ENCODE measurements at places on chromosomes 13 and 19.

- no peak for DNase-seq
Observed at GRCh38 chr19:34310494-34310981, 54.5 kb upstream of the GPI start.

DNA sequence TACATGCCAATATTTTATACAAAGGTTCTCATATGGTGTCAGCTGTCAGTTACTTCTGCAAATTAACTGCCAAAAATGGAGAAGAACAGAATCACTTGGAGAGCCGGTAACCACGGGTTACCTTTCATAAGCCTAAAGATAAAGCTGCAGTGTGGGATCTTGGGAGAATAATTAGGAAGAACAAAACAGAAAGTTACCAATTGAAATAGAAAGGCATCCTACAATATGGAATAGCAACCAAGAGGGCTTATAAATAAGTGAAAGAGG lies 74.2 kb downstream of the TSHZ3 start:
- no peak for DNase-seq

DNA sequence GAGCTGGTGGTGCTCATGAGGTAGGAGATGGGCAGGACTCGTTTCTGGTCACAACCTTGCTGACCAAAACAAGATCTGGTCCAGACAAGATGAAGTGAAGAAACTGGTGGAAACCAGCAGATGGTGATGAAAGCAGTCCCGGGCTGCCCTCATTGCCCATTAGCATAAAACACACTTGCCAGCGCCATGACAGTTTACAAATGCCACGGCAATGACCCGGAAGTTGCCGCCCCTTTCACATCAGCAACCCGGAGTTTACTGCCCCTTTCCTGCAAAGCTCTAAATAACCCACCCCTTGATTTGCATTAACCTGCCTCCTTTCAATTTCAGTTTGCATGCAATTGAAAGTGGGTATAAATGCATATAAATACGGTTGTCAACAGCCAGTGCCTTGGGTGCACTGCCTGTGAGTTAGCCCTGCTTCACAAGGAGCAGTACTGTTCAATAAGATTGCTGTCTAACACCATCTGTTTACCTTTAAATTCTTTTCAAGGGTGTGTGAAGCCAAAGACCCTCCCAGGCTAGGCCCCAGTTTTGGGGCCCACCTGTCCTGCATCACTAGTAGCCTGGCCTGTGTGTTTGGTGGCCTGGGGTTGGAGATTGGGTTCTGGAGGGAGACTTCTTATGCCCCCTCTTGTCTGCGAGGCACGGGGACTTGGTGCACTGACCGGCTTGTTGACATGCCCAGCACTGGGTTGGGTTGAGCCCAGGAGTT lies 38.8 kb downstream of the CHST8 start:
- no peak for DNase-seq

DNA sequence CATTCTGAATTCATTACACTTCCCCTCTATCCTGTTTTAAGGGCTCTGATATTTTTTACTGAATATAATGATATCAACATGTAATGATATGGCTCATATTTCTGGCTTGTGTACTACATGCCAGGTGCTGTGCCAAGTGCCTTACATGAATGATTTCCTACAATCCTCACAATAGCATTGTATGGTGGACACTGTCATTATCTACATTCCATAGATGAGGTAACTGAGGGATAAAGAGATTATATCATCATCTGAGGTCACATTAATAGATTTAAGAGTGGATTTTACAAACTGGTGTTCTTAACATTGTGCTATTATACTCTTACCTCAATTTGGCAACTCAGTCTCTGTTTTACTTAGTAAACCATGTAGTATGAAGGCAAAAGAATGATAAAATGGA lies 502.0 kb downstream of the LIG4 start:
- no peak for DNase-seq

GRCh38 chr13:36770741-36771140 lies 48.3 kb upstream of the RFXAP start:
- DNase-seq, result no peak

DNA sequence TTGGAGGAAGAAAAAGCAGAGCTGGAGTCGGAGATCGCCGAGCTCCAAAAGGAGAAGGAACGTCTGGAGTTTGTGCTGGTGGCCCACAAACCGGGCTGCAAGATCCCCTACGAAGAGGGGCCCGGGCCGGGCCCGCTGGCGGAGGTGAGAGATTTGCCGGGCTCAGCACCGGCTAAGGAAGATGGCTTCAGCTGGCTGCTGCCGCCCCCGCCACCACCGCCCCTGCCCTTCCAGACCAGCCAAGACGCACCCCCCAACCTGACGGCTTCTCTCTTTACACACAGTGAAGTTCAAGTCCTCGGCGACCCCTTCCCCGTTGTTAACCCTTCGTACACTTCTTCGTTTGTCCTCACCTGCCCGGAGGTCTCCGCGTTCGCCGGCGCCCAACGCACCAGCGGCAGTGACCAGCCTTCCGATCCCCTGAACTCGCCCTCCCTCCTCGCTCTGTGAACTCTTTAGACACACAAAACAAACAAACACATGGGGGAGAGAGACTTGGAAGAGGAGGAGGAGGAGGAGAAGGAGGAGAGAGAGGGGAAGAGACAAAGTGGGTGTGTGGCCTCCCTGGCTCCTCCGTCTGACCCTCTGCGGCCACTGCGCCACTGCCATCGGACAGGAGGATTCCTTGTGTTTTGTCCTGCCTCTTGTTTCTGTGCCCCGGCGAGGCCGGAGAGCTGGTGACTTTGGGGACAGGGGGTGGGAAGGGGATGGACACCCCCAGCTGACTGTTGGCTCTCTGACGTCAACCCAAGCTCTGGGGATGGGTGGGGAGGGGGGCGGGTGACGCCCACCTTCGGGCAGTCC lies 5.0 kb downstream of the FOSB start:
- no peak for DNase-seq

DNA sequence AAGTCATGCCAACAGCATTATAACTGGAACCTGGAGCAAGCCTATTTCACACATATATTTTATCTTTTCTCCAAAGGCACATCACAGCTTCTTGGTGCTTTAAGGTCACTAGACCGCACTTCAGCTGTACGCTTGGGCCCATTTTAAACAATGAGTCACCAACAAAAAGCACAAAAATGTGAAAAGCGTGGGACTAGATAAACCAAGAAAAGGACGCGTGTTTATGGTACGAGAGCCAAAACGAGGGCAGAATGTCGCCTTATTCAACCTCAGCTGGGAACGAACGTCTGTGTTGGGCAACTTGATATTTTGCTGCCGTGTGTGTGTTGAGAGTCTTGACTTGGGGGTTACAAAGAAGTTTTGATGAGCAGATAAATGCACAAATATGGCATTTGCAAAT lies 9.2 kb upstream of the EHD2 start:
- no peak for DNase-seq

GRCh38 chr13:36405151-36405550 lies 27.1 kb upstream of the CCNA1 start:
- no peak for DNase-seq

GRCh38 chr19:31503211-31503610 lies 154.0 kb upstream of the TSHZ3 start:
- DNase-seq, result no peak

- DNase-seq, result no peak
Observed at GRCh38 chr13:100088273-100088643, 635 bp upstream of the PCCA start.

- no peak for DNase-seq
Observed at GRCh38 chr13:50740052-50740741, 103.3 kb downstream of the DLEU7 start.

- DNase-seq, result no peak
Observed at GRCh38 chr19:55857974-55858373, 21.6 kb downstream of the NLRP4 start.

DNA sequence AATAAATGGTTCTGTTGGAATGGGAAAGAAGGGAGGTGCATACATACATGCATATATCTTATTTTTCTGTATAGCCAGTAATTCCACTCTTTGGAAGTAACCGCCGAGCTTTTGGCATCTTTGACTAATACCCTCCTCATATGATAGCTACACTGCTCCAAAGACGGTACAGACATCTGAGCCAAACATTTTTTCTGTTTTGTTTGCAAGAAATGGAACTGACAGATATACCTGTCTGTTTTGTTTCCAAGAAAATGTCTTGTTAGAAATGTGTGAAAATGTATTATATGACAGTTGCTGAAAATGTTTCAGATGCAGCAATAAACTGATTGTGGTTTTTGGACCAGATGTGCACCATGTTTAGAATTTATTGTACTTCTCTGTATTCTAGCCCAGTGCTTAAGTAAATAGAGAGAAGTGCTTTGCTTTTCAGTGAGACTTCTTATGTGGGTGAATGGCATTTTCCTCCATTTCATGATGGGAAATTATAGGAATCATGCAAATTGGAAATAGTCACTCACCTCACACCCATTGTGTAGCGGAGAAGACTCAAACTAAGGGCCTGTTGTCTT lies 396.9 kb downstream of the KCNRG start:
- no peak for DNase-seq

DNA sequence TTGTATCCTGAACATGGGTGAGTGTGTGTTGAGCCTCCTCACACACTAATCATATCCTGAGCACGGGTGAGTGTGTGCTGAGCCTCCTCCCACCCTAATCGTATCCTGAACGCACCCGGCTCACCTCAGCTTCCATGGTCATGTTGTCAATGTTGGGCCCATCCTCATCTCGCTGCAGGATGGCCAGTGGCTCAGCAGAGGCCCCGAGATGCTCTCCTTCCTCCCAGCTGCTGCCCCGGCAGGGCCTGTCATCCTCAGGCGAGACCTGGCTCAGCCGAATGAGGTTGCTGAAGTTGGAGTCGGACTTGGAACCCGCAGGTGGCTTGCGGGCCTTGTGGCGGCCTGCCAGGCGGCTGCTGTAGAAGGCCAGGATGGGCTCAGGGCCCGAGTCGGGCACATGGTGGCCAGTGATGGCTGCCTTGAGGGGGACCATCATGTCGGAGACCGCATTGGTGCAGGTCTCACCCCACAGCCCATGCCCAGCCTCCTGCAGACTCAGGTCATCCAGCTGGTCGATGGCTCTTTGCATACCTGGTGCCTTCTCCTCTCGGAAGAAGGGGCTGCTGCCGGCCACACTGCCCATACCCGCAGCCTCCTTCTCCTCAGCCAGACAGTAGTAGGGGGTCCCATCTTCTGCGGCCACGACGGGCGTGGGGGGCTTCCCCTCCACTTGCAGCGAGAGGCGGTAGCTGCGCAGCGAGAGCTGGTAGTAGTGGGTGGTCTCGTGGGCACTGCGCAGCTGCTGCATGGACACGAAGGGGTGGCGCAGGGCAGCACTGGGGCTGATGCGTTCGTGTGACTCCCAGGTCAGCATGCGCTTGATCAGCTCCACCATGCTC lies 9.6 kb downstream of the HIPK4 start:
- no peak for DNase-seq

GRCh38 chr13:24152292-24153214 lies 8.0 kb upstream of the SPATA13 start:
- no peak for DNase-seq

- DNase-seq, result no peak
Observed at GRCh38 chr13:107043021-107043956, 475.4 kb upstream of the ARGLU1 start.

DNA sequence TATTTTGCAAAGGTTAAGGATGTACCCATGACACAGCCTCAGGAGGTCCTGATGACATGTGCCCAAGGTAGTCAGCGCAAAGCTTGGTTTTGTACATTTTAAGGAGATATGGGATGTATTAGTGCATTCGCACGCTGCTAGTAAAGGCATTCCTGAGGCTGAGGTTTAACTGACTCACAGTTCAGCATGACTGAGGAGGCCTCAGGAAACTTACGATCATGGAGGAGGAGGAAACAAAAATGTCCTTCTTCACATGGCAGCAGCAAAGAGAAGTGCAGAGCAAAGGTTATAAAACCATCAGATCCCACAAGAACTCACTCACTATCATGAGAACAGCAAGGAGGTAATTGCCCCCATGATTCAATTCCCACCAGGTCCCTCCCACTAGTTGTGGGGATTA lies 1017.4 kb downstream of the EFNB2 start:
- no peak for DNase-seq

GRCh38 chr13:67464154-67464553 lies 234.0 kb upstream of the PCDH9 start:
- no peak for DNase-seq

- DNase-seq, result no peak
Observed at GRCh38 chr19:48186541-48186991, 16.1 kb downstream of the ZSWIM9 start.

GRCh38 chr19:10461047-10461949 lies 41.0 kb downstream of the PDE4A start:
- DNase-seq, result no peak
